SW 1271 (cell line): ENCODE measurements at places on chromosomes 11 and 22.

DNA sequence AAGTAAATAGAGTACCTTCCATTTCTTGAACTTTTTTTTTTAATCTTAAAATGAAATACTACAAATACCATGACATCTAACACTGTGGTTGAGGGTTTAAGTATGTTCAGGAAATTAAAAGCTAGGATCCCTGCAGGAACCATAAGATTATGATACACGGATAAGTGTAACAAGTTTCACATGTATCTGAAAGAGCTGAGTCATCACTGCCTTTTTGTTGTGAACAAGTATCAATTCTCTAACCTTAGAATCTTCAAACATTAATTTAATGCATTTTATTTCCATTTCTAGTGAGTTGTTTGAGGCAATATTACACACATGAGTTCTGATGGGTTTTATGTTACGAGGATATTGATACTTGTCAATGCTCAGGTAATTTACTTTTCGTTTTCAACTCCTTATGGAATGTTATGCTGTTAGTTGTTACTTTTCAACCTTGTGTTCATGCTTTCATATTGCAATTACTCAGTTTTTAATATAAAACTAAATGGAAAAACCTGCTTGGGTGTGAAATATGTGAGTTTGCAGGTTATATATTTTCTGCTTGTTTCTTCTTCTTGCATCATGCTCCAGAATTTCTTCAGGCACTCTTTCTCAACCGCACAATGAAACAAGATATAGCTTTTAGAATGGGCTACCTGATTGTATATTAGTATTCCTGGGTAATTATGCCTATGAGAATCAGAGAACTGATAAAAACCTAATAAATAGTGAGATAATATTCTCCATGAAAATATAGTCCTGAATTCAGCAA is 361.3 kb upstream of the MTNR1B start:
- no peak for DNase-seq

DNA sequence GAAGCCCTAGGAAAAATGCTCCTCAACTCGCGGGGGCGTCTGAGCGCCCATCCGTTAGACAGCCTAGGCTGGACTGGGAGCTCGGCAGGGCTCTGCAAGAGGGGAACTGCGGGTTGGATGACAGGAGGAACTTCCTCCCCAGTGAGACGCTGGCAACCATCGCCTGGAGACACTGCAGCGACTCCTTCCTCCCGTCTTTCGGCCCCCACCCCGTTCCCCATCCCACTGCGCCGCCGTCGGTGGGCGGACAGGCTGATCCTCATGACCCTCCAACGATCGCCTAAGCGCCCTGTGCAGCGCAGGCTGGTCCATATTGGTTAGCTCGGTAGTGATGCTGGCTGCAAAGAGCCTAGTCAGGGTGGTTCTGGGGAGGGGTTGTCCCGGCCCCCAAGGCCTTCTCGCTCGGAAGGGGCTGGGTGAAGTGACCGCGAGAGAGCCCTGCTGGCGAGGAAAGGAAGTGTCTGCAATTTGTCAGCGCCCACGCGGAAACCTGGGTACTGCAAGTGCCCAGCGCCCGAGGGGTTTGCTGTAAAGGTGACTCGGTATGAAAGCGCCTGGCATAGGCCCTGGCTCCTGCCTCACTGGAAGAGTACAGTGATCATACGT is 638 bp downstream of the NRGN start:
- DNase-seq: peak; percentile 48

DNA sequence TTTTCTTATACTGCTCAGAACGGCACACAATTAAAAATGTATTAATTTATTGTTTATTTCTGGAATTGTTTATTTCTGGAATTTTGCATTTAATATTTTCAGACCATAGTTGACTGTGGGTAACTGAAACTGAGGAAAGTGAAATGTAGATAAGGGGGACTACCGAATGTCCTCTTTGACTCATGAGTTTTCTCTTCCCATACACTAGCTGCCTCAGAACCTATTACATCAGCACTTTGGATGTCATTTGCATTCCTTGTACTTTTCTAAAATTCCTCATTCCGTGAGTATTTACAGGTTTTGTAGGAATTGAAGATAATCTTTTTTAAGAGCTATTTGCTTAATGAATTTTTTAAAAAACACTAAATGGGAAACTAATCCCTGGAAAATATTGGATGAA is 29.8 kb downstream of the ZC3H12C start:
- no peak for DNase-seq

GRCh38 chr11:70050243-70050642 is 27.9 kb upstream of the ANO1 start:
- no peak for DNase-seq

DNA sequence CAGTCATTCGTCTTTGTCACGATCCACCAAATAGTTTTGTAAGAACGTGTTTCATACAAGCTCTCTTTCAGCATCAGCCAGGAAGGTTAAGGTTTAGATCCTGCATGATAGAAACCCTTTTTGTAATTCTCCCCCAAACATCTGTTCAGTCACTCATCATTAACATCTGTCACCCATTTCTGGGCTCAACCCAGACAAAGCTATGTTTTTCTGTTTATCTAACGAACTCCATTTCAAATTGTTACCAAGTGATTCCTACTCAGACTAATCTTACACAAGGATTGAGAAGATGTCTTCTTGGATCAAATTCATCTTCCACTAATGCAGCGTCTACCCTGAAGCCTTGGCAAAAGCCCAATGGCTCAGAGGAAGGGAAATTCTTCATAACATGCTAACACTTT is 58.8 kb downstream of the FZD4 start:
- no peak for DNase-seq

- no peak for DNase-seq
Measured at GRCh38 chr11:87180742-87181141, 143.0 kb downstream of the TMEM135 start.

DNA sequence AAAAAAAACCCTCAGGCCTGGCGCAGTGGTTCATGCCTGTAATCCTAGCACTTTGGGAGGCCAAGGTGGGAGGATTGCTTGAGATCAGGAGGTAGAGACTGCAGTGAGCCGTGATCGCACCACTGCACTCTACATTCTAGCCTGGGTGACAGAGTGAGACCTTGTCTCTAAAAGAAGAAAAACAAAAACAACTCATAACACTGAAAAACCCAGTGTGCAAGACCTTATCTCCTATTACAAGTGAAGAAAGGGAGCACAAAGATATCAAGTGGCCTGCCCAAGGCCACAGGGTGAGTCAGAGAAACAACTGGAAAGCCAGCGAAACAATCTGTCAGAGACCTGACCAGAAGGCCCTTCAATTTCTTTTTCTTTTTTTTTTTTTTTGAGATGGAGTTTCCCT is 2.5 kb downstream of the TXN2 start:
- DNase-seq: no peak

DNA sequence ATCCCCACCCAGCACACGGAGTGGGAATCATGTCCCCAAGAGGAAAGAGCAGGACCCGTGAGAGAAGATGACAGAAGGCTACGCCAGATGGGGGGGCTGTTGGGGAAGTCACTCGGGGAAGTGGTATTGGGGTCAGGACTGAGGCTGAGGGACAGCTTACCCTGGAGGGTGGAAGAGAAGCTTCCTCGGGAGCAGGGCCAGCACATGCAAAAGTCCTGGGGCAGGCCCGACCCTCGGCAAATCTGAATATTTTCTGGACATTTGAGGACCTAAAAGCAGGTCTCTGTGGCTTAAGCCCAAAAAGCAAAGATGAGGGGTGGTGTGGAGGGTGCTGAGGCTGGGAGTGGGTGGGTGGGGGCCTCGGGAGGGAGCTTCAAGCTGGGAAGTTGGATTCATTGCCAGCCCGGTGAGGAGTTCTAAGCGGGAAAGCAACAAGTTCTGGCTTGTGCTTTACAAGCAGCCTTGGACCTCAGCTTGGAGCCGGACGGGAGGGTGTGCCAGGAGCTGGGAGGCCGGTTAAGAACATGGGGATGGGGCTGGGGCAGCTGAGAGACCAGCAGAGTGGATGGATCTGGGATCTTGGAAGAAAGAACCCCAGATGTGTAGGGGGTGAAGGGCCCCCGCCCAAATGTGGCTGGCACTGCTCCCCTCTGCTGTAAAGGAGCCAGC is 34.9 kb downstream of the GRAMD4 start:
- DNase-seq: no peak

- DNase-seq: no peak
Measured at GRCh38 chr11:26985943-26986342, 8.0 kb upstream of the FIBIN start.

DNA sequence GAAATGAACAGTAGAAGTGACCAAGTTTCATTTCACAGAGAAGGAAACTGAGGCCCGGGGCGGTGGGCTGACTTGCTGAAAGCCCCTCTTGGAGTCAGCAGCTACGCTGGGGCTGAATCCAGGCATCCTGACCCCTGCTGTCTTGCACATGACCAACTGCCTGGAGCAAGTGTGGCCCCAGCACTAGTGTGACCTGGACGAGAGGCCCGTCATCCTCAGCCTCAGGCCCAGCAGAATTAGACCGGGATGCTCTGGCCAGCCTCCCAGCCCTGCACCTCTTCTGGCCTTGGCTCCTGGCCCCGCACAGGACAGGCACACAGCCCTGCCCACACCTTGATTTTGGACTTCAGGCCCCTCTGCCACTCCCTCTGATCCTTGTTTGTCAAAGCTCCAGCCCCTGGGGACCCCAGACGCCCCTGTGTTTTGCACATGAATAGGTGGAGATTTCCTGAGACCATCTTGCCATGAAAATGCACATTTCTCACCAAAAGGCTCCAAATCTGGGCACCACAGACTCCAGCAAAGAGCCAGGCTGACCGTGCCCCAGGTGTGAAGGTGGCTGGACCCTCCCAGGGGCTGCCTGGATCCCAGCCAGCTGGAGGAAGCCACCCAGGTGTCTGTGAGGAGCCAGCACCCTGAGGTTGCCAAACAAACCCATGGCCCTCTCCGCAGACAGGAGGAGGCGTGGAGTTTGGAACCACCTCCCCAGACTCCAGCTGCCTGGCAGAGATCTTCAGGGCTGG is 24.9 kb downstream of the FGF4 start:
- no peak for DNase-seq

- no peak for DNase-seq
Measured at GRCh38 chr22:38943201-38943600, 14.2 kb upstream of the APOBEC3A start.

DNA sequence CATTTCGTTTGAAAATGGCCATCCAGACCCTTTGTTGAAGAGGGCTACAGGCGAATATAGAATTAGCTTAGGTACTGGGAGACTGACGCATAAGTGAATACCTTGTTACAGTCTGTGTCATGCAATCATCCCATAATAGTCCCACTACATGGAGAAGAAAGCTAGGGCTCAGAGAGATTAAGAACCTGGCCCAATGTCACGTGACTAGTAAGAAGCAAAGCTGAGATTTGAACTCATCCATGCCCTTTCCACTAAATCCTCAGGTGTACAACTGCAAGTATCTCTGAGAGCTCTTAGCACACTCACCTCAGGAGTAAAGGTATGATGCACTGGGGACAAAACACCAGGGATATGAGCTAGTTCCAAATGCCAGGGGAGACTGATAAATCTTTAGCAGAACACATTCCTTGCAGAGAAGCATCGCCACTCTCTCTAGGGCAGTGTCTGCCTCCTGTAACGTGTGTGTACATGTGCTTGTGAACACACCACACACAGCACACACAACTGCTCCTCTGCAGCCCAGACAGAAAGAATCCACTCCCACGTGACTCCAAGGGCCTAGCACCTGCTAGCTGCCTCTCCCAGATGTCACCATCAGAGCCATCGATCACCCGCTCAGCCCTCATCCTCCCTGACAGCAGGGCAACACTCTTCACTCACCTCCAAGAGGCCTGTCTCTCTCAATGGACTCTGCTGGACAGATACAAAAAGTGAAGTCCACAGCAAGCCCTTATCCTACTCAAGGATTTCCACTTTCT is 402.8 kb downstream of the NXPE2 start:
- DNase-seq: no peak

DNA sequence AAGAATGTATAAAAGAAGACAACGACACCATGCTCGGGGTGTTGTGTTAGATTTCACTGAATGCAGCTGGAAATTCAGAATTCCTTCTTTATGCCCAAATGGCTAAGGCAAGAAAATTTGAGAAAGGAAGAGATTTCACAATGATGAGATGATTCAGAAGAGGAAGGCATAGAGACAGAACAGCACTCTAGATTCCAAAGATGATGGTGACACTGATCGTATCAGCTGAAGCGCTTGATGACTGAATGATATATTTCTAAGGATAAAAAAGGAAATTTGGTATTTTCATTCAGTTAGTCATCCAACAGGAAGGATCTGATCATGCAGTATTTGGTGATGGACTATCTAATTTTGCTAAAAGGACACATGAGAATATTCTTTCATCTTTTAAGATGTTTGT is 189.2 kb downstream of the EFCAB6 start:
- DNase-seq: no peak

- no peak for DNase-seq
Measured at GRCh38 chr11:56968524-56968923, 20.2 kb upstream of the OR5AK2 start.

DNA sequence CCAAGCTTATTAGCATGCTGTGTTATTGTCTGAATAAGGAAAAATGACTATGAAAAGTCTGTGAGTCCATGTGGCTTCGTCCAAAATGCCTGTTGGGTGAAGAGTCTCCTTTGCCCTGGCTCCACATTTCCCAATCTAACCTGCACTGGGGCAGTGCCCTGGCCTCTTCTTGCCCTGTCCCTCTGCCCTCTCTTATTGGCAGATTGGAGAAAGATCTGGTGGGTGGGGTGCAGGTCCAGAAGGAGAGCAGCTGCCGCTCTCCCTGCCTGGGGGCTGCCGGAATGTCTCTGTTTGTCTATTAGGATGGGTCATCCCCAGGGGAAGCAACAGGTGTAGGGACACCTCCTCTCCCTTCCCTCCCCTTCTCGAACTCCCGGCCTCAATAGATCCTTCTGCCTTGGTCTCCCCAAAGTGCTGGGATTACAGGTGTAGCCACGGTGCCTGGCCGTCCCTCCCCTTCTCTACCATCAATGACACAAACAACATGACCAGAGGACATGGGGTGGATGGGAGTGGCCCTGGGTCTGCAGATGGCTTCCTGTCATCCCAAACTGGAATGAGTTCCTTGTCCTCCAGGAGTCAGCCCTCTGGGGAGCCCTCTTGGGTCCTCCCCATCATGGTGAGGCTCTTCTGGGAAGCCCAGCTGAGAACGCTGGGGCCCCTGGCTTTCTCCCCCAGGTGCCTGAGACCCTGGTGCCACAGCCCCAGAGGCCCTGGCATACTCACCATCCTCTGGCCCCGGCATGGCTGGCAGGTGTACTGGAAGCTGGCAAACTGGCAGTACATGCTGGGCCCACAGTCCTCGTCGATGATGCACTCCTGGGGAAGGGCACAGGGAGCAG is 40.5 kb downstream of the DKK3 start:
- no peak for DNase-seq

DNA sequence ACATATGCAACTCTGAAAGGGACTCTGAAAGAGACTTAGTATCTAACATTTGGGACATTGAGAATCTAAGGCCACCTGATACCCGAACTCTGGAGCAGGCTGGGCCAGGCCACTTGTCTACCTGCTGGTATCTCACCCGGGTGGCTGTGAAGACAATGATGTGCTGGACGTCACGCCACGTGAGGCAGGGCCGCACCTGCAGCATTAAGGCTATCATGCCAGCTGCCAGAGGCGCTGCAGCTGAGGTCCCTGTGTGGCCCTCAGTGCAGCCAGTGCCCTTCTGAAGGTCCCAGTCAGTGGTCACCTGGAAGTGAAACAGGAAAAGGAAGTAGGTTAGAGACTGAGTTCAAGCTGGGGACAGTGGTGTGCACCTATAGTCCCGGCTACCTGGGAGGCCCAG is 12.4 kb downstream of the PCSK7 start:
- no peak for DNase-seq

GRCh38 chr11:119896387-119897045 is 167.5 kb upstream of the NECTIN1 start:
- no peak for DNase-seq

- no peak for DNase-seq
Measured at GRCh38 chr11:120224972-120225909, 14.4 kb downstream of the OAF start.
